ENCODE measurements at places on chromosomes 11 and 22.

DNA sequence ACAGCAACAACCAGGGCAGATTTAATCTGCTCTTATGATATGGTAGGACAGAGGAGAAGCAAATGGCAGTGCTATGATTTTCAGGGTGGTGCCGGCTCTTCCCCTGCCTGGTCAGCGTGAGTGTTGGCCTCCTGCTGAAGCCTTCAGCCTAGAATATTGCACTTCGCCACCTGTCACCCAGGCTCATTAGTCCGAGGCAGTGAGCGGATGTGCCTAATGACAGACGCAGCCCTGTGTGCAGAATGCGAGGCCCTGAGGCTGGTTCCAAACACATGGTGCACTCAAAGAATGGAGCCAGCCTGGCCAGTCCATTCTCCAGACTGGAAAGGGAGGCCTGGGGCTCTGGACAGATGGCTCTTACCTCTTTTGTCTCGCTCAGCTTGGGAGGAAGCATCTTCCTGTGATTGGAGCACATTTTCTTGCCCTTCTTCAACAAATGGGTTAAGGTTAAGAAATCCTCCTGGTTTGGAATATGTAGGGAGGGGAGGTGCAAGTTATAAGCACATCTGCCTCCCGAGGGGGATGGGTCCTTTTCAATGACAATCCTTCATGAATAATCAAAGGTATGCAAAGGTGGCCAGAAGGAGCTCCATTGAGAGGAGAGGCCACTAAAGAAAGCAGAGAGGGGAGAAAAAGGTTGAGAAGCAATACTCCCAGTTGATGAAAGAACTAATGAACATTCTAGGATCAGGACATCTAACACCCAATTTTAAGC is 39.7 kb upstream of the GALNT18 start:
- no peak for DNase-seq

DNA sequence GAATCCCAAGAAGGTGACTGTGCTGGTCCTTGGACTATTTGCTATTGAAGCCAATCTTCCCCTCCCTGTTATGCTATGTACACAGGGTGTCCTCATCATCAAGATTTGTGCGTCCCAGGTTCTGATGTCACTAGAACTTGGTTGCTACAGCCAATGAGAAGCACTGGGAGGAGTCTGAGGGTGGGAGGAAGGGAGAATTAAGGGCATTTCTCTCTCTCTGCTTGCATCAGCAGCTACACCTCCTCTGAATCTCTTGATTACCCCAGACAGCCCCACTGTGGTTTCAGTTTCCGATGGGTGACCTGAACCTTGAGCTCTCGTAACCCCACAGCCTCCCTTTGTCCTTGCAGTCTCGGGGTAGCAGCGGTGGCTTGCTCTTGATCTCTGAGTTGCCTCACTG is 212.4 kb upstream of the SESN3 start:
- peak; percentile 23 for DNase-seq

GRCh38 chr11:14881576-14882193 is 10.3 kb downstream of the CYP2R1 start:
- no peak for DNase-seq

DNA sequence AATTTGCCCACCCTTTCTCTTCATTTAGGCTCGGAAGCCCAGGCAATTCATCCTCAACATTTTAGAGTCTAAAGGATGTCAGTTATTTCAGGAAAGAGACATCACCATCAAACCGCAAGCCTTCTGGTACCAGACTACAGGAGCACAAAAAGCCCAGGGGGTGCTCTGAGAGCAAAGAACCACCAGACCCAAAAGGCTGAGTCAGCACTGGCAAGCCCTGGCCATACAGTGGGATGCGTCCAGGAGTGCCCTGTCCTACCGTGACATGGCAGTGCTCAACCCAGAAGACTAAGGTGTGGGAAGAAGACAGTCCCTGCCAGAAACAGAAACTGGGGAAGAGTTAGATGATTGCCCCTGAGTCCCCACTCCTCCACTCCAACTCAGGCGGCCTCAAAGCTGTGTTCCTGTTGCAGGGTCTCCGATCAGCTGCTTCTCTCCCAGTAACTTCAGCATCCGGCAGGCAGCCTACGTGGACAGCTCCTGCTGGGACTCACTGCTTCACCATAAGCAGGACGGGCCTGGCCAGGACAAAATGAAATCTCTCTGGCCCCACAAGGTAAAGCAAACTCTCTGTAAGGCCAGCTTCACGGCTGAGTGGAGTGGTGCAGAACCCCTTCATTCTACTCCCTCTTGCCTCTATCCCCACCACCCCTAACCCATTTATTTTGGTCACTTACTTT is 1.5 kb downstream of the PANX3 start:
- no peak for DNase-seq

DNA sequence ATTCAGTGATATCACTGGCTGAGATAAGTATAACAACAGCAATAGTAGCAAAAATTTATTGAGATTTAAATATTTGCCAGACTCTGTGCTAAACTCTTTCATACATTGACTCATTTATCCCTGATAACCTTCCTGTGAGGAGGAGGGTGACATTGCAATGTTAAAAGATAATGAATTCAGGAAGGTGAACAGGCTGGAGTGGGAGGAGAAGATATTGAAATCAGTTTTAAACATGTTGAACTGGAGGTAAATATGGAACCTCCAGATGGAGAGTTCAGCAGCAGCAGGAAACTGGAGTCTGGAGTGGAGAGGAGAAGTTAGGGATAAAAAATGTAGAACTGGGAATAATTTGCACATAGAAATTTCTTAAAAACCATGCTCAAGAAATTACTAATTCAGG is 142.0 kb upstream of the FAT3 start:
- DNase-seq = no peak

DNA sequence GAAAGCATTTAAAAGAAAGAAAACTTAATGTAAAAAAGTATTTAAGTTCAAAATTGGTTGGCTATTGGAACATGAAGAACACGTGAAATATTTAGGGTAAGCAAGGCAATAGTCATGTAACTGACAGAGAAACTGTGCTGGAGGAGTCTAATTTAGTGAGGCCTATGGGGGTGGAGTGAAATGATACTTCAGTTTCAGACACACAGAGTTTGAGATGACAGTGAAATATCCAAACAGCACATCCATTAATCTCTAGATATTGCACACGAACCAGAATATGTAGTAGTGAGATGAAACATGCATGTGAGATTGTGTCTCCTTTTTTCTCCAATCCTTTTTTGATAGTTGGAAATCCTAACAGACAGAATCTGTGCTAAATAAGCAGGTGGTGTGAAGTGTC is 739.0 kb downstream of the CNTN5 start:
- no peak for DNase-seq

GRCh38 chr22:20569059-20570058 is 61.9 kb downstream of the MED15 start:
- no peak for DNase-seq

- no peak for DNase-seq
Observed at GRCh38 chr22:20758688-20759087, 15.2 kb upstream of the SERPIND1 start.

GRCh38 chr11:126176853-126177470 is 34.5 kb downstream of the RPUSD4 start:
- DNase-seq = no peak

GRCh38 chr22:30803679-30804078 is 109.0 kb downstream of the OSBP2 start:
- no peak for DNase-seq

- no peak for DNase-seq
Observed at GRCh38 chr22:38923463-38924346, 33.7 kb upstream of the APOBEC3A start.

DNA sequence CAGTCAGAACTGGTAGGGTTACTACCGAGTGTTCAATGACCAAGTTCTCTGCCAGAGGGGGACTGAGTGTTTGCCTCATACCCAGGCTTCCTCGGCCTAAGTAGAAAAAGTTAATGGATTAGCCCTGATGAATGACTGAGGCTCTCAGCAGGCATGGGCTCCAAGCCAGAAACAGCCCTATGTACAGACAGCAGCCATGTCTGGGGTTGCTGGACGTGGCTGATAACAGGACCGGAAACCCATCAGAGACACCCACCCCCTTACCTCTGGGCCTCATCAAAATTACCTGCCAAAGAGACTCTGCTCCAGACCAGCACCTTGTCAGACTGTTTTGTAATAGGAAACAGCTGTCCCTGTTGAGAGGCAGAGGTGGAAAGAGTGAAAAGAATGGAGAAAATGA is 351.4 kb downstream of the ETS1 start:
- DNase-seq = no peak

DNA sequence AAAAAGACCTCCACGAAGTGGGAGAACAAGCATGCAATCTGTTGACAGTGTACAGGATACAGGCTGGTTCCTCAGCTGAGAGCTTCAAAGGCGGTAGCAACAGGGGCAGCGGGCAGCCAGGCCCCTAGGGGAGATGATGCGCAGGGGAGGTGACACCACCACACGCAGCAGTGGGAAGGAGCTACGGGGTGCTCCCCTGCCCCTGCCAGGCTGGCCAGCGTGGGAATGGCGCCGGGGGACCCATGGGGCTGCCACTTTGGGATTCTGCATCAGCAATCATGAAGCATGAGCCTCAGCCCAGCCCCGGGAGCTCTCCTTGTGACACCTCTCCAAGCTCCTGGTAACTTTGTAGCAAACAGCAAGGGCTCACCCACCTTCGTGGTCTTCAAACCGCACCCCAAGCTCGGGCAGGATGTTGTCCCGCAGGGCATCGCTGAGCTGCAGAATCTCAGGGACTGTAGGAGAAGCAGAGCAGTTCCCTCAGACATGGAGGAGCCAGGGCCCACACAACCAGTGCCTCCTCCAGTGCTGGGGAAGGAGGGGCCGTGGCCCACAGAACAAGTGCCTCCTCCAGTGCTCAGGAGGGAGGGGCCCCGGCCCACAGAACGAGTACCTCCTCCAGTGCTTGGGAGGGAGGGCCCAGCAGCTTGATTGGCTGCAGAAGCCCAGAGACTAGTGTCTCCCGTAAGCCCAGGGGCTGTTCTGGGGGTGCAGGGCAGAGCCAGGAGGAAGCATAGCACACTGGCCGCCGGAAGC is 14.6 kb upstream of the NAP1L4 start:
- DNase-seq = no peak

GRCh38 chr11:13321431-13321830 is 43.8 kb downstream of the BMAL1 start:
- no peak for DNase-seq

DNA sequence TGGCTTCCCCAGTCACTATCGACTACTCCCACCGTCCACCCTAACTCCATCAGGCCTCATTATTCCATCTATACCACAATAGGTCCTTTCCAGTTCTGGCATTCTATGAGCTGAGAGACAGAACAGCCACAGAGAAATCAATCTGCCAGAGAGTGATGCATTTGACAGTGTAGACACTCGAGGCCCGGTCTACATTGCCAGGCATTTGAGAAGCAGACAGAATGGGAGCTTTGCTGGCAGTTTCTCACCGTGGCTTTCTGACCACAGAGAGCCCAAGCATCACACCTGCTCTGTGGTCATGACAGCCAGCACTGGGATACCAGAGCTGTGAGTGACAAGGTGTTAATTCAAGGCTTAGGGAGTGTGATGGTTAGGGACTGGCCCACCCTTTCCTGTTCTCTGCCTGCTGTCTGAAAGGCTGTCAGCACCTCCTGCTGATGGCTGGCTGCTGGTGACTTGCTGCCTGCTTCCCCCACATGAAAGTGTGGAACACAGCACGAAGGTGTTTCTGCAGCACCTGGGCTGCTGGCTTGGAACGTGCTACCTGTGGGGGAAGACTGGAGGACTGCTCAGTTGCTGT is 137.8 kb downstream of the KIRREL3 start:
- DNase-seq = no peak

DNA sequence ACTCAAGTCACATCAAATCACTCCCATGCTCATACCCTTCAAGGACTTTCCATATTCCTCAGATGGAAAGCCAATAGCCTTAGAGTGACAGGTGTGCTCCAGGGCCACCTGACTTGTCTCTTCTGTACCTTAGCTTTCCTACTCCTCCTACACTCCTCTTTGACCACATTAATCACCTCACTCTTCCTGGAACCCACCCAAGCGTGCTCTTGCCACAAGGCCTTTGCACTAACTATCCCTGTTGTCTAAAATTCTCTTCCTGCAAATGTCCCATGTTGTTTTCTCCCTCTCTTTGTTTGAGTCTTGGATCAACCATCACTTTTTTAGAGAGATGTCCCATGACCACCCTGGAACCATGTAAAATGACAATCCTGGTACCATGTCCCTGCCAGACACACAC is 244.1 kb downstream of the AASDHPPT start:
- DNase-seq = no peak

DNA sequence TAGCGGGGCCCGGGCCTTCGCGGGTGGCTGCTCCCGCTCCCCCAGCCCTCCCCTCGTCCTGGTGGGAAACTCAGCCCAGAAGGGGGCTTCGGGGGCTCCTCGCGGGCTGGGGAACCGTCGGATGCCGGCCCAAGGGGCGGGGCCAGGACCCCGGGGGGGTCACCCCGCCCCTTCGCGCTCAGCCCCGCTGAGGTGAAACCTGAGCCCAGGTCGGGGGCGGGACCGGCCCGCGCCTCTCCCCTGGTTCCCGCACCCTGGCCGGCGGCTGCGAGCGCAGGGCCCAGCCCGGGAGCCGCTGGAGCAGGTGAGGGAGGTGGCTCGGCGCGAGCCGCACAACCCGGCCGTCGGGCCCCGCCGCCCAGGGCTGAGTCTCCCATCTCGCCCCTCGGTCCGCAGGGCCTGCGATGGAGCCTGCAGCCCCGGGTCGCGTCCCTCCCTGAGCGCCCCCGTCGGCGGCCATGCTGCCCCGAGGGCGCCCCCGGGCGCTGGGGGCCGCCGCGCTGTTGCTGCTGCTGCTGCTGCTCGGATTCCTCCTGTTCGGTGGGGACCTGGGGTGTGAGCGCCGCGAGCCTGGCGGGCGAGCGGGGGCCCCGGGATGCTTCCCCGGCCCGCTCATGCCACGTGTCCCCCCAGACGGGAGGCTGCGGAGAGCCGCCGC is at the start of gene LARGE2:
Gene LARGE2 (plus strand): TSS at position 232 of the 658 bp plus-strand sequence. CDS start 227 bp downstream, at position 459.
- no peak for DNase-seq

DNA sequence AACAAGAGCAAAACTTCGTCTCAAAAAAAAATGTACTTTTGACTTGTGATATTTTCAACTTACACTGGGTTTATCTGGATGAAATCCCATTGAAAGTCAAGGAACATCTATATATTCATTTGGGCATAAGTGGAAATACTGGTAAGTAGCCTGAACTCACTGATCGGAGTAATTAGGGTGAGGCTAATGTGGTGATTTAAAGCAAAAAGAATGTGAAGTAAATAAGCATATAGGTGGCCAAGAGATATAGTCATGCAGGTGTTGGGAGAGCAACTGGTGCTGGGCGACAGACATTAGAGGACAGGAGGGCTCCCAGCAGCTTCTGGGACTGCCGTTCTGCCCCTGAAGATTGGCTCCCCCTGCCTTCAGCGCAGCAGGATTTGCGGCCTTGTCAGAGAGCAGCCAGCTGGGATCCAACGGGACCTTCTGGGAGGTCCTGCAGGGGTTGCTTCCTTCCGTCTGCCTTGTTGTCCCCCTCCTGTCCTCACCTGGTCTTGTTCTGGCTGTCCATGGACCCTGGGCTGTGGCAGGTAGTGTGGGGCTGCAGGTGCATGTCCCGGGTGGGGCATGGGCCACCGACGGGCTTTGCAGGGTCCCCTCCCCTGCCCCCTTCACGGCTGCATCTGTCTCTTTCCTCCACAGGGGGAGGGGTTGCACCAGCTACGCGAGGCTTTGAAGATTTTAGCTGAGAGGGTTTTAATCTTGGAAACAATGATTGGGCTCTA is 14.1 kb downstream of the RHBDD3 start:
- DNase-seq = no peak

Data from GM19239 (cell line).